ENCODE measurements at places on chromosomes 1 and 21.

DNA sequence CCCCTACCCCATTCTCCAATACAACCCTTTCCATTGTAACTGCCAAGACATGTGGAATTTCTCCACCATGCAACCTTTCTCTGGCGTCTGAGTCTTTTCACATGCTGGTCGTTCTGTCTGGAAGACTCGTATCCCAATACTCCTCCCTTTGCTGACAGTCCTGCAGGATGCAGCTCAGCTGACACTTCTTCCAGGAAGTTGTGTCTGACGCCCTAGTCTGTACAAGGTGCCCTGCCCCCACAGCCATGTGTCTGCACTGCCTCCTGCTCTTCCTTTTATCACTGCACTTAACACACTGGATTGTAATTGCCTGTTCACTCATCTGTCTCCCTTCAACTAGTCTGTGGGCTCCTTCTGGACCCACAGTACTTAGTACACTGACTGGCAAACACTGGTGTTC is 188.0 kb downstream of the LMX1A start:
- DNase-seq, result no peak

DNA sequence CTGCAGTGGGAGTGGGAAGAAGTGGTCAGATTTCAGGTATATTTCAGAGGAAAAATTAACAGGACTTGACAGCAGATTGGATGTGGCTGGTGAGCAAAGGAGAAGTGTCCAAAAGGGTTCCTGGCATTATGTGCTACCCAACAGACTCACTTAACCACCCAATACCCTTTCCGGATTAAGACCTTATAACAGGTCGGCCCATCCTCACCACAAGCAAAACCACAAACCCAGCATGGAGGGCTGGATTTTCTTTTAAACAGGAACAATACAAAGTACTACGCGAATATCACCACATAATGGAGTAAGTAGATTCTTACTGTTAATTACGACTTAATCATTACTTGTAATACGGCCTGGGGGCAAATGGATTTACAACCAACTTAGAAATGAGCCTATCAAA is 59.2 kb downstream of the WDR64 start:
- no peak for DNase-seq

- no peak for DNase-seq
Observed at GRCh38 chr1:93750955-93751354, 69.3 kb upstream of the BCAR3 start.

DNA sequence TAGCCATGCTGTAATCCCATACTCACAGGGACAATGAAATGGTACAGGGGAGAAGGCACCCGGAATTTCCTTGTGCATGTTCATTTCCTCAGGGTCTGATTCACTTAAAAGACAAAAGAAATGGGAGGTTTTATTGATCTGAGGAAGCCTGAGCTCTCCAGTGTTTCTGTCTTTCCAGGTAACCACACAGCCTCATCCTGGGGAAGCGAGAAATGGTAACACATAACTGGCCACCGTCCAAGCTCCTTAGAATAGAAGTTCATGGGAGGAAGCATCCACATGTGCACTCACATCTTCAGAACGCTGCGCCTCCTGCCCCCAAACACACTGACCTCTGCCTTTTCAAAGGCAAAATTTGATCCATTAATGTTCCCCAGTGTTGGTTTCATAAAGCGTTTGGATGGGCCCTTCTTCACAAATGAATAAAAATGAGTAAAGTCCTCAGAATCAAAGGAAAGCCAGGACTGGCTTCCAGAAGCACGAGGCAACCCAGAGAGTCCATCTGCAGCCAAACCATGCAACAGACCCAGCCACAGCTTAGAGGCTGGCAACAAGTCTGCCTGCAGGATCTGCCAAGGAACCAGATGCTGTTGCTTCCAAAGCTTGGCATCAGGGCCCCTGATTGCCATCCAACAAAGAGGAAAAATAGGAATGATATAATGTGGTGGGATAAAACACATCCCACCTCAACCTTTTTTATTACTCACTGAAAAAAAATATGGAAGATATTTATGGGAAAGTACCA is 120.3 kb downstream of the ZBTB18 start:
- no peak for DNase-seq

GRCh38 chr1:74673351-74674111 is at the start of gene ERICH3:
ERICH3 (minus strand) TSS chr1:74673792; CDS start chr1:74673519, 273 bp downstream.
- DNase-seq, result no peak

DNA sequence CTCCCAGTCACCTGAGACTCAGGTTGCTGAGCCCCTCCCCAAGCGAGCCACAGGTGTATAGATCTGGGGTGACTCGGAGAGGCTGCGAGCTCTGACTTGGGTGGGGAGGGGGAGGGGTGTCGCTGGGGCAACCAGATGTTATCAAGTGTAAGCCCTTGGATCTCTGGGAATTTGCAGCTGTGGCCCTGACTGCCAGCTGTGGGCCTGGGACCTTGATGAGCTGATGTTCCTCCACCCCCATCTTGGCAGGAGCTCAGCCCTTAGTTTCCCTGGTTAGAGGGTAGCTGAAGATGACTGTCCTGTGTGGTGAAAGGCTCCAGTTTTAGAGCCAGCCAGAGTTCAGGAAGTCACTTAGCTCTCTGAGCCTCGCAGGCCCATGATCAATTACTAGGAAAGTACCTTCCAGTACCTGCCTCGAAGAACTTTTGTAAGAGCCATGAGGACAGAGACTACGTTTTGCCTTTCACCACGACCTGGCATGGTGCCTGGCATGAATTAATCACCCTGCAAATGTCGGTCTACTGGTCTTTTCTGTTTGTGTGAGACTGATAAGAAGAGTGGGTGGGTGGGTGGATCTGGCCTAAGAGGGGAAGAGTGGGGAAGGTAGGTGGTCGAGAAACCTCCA is 55.8 kb downstream of the YARS1 start:
- DNase-seq, result no peak

All from T-helper 2 cell (primary cell).